ENCODE measurements at places on chromosomes 1 and 21. TPM values are rescaled to one million over a fixed set of nuclear protein-coding genes. Genes with fewer than 3 reads are reported as not detected.

SLAMF9 gene
- not detected for polyA plus RNA-seq

ATP6V1G3 gene
- polyA plus RNA-seq, result not detected

DNA sequence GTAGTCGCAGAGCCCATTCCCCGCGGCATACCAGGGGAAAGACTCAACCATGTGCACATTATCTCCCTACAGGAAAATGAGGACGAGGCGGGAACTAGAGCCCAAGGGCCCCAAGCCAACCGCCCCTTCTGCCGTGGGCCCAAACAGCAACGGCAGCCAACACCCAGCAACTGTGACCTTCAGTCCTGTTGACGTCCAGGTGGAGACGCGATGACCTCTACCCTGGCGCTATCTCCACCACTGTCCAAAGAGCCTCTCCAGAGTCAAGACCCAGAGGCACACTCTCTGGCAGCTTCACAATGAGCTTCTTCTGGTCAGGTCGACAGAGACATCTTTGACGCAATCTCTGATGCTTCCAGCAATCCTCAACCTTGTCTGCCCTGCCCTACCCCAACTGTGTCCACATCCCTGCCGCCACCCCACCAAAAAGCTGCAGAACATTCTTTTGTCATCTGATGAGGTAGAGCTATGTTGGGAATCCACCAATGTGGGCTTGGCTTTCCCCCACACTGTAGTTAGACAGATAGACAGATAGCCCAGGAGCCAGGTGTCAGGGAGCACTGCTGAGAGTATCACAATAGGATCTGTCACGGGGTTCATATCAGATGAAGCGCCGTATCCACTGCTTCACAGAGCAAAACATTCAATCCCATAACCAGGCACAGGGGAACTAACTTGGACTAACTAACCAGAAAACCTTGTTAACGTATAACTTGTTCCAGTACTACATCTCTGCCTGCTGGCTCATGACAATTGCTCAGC, 37.4 kb upstream of the SRRM1 start:
- no peak for DNase-seq
- H3K36me3 ChIP-seq, result no peaks in the 10 kb centered on the region
- no peaks in the 10 kb centered on the region for H3K4me1 ChIP-seq
- no peak overlapping the region for H3K27ac ChIP-seq

DNA sequence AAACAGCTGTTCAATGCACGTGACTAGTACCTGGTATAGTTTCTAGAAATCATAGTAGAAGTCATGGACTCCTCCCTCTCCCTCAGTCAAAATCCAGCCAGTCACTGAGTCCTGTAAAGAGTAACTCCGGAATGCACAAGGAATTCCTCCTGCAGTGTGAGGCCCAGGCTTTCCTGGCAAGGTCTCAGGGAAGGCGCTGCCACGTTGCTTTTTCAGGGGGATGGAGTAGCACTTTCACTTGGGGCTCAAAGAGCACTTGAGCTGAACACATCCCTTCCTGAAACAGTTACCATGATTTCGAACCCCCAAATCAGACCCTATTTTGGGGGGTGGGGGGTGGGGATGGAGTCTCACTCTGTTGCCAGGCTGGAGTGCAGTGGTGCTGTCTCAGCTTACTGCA, 26.4 kb upstream of the LRRC8D start:
- no peak for DNase-seq
- no peaks in the 10 kb centered on the region for H3K4me1 ChIP-seq
- no peaks in the 10 kb centered on the region for H3K27me3 ChIP-seq
- no peaks in the 10 kb centered on the region for H3K36me3 ChIP-seq
- H3K4me3 ChIP-seq, result no peak overlapping the region
- H3K27ac ChIP-seq, result no peak overlapping the region
